Memory B cell (primary cell): ENCODE measurements at places on chromosomes 3 and 15.

- DNase-seq: no peak
Measured at GRCh38 chr15:34336231-34336990, 1.2 kb downstream of the SLC12A6 start.

GRCh38 chr3:50503504-50504342, at the start of gene CACNA2D2:
CACNA2D2 (minus strand) TSS chr3:50503634; CDS start chr3:50503423, 211 bp downstream.
- DNase-seq: peak; percentile 65

- peak; percentile 13 for DNase-seq
Measured at GRCh38 chr3:188358787-188359493, 205.0 kb downstream of the LPP start.

GRCh38 chr15:65680544-65680943, 58.8 kb downstream of the SLC24A1 start:
- DNase-seq: no peak

DNA sequence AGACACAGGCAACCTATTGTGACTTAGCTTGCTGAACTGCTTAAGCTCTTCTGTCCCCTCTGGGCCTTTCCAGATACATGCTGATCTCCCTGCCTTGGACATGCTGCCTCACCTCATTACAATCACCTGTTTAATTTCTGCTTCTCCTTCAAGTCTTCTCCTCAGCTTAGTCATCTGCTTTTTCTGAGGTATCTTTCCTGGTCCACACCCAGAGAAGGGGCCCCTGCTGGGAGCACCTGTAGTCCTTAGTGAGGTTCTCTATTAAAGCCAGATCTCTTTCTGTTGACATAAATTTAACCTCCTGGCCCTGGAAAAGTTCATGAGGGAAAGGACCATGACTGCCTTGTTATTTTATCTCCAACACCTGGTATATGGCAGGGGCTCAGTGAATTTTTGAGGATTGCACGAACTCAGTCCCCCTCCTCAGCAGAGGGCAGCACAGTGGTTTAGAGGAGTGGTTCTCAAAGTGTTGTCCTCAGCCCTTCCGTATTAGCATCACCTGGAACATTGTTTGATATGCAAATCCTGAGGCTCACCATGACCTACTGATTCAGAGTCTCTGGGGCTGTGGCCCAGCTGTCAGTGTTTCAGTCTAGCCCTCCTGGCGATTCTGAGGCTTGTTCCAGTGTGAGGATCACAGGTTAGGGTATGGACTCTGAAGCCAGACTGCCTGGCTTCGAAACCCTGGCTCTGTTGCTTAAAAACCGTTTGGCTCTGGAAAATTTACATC, 12.7 kb downstream of the COL6A6 start:
- no peak for DNase-seq

GRCh38 chr3:67788396-67788795, 134.0 kb upstream of the SUCLG2 start:
- no peak for DNase-seq

DNA sequence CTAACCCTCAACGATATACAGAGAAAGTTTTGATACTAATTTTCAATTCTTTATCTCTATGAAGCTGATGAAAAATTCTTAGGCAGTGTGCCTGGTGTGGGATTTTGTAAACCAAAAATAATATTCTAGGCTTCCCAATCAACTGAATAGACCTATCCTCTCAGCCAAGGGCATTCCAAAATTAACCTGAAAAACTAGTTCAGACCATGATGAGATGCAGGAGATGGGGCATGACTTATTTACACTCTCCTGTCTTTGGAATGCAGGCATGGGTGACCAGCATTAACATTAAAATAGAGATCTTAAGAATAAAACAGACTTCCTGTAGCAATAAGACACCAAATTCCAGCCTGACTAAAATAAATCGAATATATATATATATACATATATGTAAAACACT, 7.8 kb upstream of the LPCAT4 start:
- DNase-seq: no peak

GRCh38 chr15:63950911-63951481, 95.3 kb downstream of the DAPK2 start:
- DNase-seq: no peak

DNA sequence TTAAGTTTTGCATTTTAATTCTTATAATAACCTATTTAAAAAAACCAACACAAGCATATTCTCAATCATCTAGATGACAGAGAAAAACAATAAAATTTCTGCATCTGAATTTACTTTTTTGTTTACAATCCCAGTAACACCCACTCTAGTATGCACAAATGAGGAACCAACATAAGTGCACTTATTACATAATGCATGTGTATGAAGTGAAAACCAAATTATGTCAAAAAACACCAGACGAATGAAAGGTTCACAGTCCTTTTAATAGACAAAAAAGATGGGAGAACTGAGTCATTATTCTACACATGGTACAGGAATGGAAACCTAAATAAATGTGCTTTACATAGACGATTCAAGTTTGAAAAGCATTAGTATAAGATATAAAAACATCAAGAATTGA, 91.7 kb downstream of the NR1I2 start:
- DNase-seq: no peak

DNA sequence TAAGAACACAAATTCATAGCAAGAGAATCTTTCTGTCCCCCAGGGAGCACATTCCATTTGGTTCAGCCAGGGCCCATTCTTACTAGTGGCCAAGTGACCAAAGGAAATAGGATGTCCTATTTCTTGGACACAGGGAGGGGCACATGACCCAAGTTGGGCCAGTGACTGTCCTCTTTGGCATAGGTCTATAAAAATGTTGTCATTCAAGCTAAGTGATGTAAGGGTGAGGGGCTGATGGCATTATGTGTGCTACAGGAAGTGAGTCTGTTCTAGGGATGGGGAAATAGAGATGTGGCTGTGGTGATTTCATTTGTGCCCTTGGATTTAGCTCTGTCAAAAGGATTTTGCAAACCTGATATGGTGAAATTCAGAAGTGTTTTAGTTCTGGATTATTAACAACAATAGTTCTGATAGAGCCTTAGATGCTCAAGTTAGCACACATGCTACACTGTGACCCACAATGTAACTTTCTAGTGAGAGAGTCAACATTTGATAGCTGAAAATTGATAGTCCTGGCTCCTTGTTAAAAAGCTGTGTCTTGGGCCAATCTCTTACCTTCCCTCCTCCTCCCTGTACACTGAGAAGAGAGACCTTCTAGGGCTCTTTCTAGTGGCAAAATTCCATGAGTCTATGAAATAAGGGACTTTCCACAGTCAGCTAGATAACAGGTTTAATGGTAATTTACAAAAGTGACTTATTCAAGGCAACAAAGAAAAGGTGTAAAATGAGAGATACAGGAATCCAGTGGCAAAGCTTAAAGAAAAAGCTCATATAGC, 117.2 kb downstream of the THRB start:
- DNase-seq: no peak

DNA sequence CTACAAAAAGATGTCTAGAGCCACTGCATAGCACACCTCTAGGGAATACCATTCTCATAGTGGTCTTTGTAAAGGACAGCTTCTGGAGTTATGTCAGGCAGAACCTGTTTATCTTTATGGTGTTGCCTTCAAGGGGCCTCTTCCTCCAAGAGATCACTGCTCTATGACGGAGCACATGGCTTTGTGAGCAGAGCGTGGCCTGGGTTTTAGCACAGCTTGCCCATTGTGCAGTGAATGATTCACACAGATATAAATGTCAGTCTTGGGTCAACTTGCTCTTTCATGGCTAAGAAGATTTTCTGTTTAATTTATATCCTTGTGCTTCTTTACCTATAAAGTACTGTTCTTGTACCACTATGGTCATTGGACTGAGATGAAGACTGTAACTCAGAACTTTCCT, 41.5 kb upstream of the RBMS3 start:
- DNase-seq: no peak

DNA sequence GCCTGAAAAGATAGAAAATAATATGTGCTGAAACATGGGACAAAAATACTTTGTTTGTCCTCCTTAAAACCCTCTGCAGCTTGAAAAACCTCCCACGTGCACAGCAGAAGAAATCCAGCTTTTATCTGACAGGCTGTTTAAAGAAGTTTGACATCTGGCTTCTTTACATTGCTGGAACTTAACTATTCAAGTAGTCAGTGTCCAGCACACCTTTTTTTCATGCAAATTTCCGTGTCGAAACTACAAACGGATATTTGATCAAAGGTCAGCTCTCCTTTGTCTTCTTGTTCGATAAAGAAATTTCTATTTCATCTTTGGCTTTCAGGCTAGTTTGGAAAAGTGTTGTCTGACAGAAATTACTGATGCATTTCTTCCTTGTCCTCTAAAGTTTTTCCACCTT, 66.8 kb upstream of the KBTBD8 start:
- DNase-seq: no peak

- DNase-seq: no peak
Measured at GRCh38 chr15:90869601-90870353, 1.4 kb downstream of the FURIN start.

- DNase-seq: no peak
Measured at GRCh38 chr3:86991840-86992435, 989 bp upstream of the VGLL3 start.

DNA sequence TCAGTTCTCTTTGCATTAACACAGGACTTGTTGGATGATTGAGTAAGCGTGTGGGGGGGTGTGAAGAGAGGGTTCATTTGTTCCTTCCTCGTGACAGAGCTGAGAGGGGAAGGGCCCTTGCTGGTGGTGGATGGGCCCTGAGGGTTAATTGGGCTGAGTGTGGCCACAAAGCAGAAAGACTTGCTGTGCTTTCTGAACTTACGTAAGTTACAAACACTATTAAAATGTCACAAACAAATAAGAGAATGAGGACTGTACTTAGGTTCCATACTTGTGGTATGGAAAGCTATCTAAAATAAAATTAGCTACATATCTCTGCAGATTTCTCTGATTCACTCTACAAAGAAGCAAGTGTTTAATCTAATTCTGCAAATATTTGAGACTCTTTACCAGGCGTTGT, 231.3 kb downstream of the LPP start:
- DNase-seq: no peak

DNA sequence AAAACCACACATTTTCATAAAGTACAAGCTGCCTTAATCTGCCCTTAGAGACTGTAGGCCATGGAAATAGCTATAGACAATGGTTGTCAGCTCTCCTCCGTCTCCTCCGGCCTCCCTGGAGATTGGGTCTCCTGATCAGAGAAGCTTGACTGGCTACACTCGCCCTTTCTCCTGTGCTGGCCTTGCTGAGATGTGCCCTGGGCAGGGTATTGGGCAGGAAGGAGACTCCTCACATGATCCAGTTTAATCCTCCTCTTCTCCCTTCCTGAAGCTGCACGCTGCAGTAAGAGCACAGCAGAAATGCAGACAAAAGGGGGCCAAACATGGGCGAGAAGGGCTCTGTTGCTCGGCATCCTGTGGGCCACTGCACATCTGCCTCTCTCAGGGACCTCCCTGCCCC, at the start of gene SLC24A5:
SLC24A5 (plus strand) TSS at position 246 of the 400 bp plus-strand sequence; CDS start at position 301, 55 bp downstream.
- DNase-seq: no peak

GRCh38 chr3:163490119-163490518, 1588.2 kb downstream of the SI start:
- DNase-seq: no peak

DNA sequence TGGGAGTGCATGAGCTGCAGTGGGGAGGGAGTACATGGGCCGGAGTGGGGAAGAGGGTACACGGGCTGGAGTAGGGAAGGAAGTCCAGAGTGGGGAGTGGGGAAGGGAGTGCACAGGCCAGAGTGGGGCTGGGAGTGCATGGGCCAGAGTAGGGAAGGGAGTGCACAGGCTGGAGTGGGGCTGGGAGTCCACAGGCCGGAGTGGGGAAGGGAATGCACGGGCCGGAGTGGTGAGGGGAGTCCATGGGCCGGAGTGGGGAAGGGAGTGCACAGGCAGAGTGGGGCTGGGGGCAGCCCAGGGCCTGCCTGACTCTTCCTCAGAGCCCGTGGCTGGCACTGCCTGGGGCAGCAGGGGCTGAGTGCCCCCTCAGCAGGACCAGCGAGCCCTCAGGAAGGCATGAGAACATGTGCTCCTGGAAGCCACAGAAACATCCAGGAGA, 40.7 kb downstream of the KLF15 start:
- DNase-seq: no peak

DNA sequence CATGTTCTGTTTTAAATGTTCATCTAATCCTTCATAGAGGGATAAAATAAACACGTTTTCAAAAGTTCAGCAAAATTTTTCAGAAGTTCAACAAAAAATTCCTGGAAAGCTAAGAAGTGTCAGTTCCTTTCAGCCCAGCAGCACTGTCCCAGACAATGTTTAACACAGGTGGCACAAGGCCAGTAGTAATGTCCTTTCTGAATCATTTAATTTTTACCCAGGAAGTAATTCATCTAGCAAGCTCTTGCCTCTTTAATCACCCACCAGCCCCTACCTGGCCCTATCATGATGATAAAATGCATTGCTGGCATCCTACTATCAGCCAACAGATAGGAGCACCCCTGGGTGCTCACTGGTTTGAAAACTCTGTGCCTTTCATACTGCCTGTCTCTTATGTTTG, 627.1 kb upstream of the ADAMTS9 start:
- no peak for DNase-seq

GRCh38 chr3:125166599-125167136, 45.9 kb downstream of the SLC12A8 start:
- no peak for DNase-seq

GRCh38 chr15:63372018-63372705, 9.5 kb downstream of the CA12 start:
- DNase-seq: no peak

DNA sequence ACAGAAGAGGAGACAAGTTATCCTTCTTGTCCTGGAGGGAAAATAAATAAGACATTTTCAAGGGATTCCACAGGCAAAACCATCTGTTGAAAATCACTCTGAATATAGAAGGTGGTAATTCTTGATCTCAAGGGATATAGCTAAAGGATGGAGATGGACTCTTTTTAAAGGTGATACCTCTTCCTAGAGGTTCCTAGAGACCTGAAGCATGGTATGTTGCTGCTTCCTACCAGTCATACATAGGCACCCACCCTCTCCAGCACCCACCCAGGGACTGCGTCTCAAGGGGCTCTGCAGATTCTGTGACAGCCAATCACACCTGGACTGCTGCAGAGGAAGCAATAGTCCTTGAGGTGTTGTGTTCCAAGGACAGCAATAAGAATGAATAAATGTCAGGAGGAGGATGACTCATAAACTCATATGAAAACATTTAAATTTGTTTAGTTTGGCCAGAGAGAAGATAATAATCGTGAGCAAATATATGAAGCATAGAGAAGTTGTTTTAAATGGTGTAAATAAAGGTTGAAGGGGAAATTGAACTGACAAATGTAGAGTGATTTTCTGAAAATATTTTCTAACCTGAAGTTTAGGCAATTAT, 741.6 kb upstream of the CBLB start:
- no peak for DNase-seq

DNA sequence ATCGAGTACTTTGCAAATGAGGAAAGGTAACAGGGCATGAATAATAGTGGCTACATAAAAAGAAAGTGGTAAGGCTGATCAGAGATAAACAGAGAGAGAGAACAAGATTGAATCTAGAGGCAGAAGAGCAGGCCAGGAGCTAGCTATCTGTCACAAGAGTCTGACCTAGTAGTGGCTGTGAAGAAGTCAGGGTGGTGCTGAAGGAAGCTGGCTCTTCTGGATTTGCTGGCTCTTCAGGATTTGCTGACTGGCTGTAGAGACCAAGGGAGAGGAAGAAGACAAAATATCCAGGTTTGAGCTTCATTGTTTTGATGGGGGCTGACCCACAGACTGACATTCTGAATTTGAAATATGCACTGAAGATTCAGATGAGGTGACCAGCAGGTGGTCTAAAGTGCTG, 142.3 kb downstream of the SSR3 start:
- DNase-seq: no peak
